Aorta (tissue), 5 donors: ENCODE measurements at places on chromosomes 2 and 18.
A peak's percentile ranks its signal among the peaks of the same experiment; 100 is the strongest.

- DNase-seq = no peak
Measured at GRCh38 chr2:233013027-233013461, at the start of gene NGEF. TSS of gene NGEF (minus strand) at chr2:233013256. CDS start at chr2:232974890, 38,366 bp downstream.

DNA sequence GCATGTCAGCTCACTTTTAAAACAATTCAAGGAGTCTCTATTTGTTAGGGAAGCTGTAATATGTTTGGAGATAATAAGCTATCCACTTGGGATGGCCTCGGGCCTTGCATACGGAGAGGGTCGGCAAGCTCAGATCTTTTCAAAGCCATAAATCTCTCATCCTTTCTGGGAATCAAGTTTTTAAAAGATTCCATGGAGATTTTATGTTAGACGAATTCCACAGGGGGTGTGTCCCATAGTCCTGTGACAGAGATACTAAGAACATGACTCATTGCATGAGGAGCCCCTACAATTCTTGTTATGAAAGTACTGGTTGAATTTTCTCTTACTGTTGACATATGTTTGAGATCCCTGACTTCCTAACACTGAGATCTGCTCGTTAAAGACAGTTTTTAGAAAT, 108.7 kb downstream of the FEZ2 start:
- no peak for DNase-seq

DNA sequence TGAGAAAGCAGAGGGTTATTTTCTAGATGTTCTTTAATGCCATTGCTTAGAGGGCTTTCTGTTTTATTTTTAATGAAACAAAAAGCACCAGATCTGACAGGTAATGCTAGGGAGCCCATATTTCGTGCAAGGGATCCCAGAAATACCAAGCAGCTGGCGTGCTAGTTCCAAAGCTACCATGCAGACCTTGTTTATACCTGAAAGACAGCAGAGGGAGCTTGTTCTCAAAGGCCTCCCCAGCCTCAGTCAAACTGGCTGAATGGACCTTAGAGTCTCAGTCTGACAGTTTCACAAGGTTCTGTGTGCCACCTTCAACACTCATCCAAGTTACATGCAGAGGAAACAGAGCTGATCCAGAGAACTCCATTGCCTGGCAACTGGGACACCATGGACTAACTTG, 48.6 kb downstream of the GALNT14 start:
- no peak for DNase-seq

- no peak for DNase-seq
Measured at GRCh38 chr2:7744827-7745226, 827.6 kb downstream of the RNF144A start.

- DNase-seq = no peak
Measured at GRCh38 chr2:184890311-184890710, 292.0 kb downstream of the ZNF804A start.

DNA sequence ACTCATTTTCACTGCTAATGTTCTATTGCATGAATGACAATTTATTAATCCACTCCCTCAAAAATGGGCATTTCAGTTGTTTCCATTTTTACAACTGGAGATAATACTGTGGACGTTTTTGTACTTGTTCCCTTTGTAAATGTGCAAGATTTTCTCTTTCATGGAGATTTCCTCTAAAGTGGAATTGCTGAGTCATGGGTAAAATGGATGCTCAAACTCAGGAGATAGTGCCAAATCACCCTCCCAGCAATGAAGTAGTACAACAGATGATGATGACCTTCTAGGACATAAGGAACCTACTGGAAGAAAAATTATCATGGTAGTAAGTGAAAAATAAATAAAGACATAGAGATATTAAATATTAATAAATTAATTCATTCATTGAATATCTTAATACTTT, 460.8 kb upstream of the CHST9 start:
- DNase-seq = no peak

- no peak for DNase-seq
Measured at GRCh38 chr18:8890957-8891464, 185.7 kb downstream of the MTCL1 start.

GRCh38 chr2:25251422-25252273, 83.3 kb upstream of the POMC start:
- peak; percentile 77 for DNase-seq

GRCh38 chr2:85741211-85741832, 12.5 kb upstream of the ATOH8 start:
- DNase-seq = peak; percentile 76

- no peak for DNase-seq
Measured at GRCh38 chr2:824954-825353, 125.7 kb upstream of the SNTG2 start.

GRCh38 chr2:24183366-24184069, 8.7 kb downstream of the FAM228A start:
- no peak for DNase-seq

DNA sequence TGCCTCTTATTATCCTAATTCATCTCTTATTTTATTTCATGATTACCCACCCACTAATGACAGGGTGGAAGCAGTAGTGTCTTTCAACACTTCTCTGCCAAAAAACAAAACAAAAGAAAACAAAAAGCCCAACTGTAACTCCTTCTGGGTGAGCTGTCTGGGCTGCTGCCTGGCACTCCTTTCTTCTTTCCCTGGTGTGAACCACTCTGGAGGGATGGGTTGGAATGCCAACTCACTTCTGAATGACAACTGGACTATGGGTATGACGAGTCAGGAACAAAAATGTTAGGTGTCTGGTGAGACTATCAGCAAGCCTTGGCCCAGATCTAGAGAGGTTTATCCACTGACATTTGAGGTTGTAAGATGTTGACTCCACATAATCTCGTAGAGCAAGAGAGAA, 88.3 kb upstream of the ITGB6 start:
- no peak for DNase-seq

GRCh38 chr2:158635961-158636601, 159.0 kb upstream of the DAPL1 start:
- DNase-seq = no peak

DNA sequence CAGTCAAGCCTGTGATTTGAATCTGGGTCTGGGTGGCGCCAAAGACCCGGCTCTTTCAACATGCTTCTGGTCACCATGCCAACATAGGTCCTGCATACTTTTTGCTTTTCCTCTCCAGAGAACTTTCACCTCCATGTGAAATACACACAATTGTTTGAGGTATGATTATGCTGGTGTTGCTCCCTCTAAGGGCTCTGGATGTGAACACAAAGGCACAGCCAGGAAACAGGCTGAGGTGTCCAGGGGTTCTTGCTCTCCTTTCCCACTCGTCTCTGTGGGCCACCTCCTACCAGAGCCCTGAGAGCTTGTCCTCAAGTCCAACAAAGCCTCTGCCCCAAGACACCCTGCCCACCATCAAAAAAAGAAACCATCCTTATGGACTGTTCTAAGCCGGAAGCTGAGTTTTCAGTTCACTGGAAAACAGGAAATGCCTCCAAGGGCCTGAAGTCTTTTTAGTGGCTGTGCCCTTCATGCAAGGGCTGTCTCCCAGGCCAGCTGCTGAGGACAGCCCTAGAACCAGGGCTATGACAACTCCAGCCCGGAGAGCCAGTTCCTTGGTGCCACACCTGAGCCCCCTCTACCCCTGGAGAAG, 100.2 kb upstream of the EPAS1 start:
- DNase-seq = no peak

DNA sequence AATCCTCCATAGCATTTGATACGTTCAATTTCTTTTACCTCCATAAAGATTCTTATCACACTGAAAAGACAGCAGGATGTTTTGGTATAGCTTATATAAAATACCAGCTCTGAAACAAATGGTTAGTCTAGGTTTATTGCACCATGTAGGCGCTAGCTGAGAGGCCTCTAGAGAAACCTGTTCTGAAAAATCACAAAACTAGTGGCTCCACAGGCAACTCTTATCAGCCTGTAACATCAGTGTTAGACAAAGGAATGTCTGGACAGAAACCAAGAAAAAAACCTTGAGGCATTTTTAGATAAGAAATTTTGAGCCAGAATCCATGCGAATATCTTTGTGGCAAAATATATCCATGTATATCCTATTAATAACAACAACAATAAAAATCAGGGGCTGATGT, 440.4 kb upstream of the MAP2 start:
- no peak for DNase-seq

DNA sequence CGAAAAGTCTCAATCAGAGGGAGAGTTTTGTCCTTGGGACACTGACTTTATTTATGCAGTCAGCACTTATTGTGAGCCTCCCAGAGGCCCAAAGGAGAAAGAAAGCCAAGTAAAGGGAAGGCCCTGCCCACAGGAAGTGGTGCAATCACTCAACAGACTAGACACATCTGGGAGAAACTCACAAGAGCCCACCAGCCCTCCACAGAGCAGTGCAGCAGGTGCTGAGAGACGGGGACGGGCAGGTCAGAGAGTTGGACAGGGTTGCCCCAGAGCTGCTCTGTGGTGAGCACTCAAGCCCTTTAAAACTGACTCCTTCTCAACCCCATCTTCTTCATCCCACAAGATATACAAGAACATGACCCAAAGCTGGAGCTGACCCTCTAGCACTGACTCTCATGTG, 96.0 kb downstream of the TFCP2L1 start:
- DNase-seq = no peak

DNA sequence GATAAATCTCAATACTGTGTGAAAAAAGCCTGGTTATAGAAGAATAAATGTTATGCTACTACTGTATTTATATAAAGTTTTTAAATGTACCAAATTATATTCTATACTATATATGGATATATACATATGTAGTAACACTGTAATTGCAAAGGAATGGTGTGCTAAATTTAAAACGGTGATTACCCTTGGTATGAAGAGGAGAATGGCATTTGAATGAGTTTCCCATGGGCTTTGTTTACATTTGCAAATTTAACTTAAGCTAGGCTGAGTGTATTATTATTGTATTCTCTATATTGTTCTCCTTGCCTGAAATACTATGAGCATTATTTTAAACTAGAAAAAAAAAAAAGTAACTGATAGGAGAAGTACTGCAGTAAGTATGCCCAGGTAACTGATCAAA, 4.7 kb upstream of the SP3 start:
- DNase-seq = no peak

DNA sequence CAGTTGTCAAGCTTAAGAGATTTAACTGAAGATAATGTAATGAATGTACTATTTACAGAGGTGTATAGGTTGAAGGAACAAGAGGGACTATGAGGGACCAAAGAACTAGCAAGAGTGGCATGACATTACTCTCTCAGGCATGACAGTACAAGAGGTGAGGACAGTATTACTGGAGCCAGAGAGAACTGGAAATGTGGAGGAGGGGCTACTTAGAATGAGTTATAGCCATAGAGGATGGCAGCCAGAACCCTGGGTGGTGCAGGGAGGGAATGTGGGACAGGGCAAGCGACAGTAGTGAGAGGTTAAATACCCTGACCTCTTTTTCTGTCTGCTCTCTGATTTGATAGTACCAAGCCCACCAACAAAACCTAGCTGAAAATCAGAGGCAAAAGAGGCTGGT, 122.6 kb upstream of the UGP2 start:
- DNase-seq = no peak

- DNase-seq = no peak
Measured at GRCh38 chr2:33116799-33117198, 170.0 kb downstream of the LTBP1 start.

DNA sequence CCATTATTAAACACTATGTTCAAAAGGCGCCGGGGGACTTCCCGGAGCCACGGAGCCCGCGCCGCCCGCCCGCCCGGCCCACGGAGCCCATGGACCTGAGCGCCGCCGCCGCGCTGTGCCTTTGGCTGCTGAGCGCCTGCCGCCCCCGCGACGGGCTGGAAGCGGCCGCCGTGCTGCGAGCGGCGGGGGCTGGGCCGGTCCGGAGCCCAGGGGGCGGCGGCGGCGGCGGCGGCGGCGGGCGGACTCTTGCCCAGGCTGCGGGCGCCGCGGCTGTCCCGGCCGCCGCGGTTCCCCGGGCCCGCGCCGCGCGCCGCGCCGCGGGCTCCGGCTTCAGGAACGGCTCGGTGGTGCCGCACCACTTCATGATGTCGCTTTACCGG, 197 bp downstream of the GDF7 start:
- no peak for DNase-seq

GRCh38 chr18:13320891-13321425, 102.4 kb downstream of the LDLRAD4 start:
- no peak for DNase-seq

DNA sequence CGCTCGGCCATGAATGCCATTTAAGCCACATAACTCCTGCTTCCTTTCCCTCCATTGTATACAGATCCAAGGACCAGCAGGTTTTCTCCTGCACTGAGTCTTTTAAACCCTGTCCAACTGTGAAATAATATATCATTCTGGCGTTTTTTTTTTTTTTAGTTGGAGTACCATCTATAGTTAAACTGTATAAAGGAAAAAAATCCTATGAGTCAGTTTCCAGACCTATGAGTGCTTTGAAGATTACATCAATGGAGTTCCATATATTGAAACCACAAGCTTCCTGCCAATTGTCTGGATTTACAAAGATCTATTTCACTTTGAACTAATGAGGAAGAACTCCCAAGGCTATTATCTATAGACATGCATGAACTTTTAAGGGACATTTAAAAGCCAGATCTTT, 2.4 kb upstream of the MALT1 start:
- no peak for DNase-seq

DNA sequence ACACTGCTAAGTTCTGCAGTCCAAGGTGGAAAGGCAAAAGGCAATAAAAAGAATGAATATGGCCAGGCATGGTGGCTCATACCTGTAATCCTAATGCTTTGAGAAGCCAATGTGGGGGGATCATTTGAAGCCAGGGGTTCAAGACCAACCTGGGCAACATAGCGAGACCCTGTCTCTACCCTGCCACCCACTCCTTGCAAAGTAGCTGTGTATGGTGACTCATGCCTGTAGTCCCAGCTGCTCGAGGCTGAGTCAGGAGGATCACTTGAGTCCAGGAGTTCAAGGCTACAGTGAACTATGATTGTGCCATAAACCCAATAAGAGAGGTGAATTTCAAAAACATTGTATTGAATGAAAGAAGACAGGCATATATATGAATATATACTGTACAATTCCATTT, 2.4 kb downstream of the MYL12B start:
- DNase-seq = no peak

GRCh38 chr18:3411854-3412268, 38.1 kb upstream of the TGIF1 start:
- no peak for DNase-seq

- DNase-seq = peak; percentile 70
Measured at GRCh38 chr2:239388236-239389151, 12.3 kb downstream of the HDAC4 start.

DNA sequence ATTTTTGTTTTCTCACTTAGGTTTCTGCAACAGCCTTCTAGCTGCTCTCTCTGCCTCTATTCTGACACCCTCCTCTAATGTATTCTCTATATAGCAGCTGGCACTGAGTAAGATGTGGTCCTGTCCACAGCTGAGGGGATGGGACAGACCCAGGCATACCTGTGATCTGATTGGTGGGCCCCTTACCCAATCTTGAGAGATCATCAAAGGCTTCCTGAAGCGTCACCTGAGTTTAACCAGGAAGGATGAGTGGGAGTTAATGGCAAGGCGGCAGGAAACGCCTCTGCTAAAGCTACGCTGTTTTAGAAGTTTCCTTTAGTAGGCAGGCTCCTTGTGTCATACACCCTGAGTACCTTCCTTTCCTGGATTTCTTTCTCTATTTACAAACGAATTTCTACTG, 5.7 kb upstream of the TET3 start:
- DNase-seq = no peak

- DNase-seq = no peak
Measured at GRCh38 chr2:14909795-14910194, 277.3 kb downstream of the LRATD1 start.

- no peak for DNase-seq
Measured at GRCh38 chr18:5546660-5547059, 2.9 kb upstream of the EPB41L3 start.
